ENCODE measurements at places on chromosomes 5 and 9.

- no peak for DNase-seq
These were observed 287.6 kb downstream of the RFX3 start for GRCh38 chr9:3238236-3238635.

GRCh38 chr9:35689542-35690293 lies at the start of gene TPM2:
Gene TPM2, minus strand, starts transcription at chr9:35689925. Its CDS starts 108 bp downstream, at chr9:35689817.
- DNase-seq = no peak

DNA sequence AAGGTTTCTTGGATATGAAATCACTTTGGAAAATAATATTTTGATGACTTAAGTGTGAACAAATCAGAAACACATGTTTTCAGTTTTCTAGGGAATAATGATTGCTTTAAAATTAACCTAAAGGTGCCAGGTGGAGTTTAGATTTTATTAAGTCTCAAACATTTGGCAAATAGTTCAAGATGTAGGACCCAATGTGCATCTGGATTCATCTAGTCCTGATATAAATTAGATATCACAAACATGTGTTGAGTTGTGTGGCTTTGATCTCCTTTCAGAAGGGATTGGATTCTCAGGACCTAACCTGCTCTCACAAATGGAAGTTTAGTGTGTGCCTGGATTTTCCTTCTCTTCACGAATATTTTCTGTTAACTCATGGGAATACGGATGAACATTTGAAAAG lies 291.4 kb upstream of the ISL1 start:
- no peak for DNase-seq

DNA sequence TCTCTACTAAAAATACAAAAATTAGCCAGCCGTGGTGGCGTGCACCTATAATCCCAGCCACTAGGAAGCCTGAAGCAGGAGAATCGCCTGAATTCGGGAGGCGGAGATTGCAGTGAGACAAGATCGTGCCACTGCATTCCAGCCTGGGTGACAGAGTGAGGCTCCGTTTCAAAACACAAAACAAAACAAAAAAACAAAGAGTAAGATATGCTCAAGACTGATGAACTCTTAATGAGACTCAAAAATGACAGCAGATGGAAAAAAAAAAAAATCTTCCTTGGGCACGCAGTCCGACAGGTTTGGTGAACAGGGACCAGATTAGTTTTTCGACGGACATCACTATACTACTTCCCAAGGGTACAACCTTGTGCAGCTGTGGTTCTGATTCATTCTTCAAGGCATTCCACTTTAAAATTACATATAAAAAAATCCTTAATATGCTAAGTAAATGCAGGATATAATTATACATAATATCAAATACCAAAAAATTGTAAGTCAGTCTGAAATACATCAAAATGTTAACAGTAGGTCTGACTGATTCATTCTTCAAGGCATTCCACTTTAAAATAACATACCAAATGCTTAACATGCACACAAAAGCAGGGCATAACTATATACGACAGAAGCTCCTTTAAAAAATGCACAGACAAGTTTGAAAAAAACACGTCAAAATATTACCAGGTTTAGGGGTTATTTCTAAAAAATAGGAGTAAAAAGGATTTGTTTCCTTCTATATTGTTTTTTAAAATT lies 12.3 kb downstream of the PSIP1 start:
- no peak for DNase-seq

- DNase-seq = no peak
These were observed 42.9 kb downstream of the FEM1C start for GRCh38 chr5:115501464-115502210.

DNA sequence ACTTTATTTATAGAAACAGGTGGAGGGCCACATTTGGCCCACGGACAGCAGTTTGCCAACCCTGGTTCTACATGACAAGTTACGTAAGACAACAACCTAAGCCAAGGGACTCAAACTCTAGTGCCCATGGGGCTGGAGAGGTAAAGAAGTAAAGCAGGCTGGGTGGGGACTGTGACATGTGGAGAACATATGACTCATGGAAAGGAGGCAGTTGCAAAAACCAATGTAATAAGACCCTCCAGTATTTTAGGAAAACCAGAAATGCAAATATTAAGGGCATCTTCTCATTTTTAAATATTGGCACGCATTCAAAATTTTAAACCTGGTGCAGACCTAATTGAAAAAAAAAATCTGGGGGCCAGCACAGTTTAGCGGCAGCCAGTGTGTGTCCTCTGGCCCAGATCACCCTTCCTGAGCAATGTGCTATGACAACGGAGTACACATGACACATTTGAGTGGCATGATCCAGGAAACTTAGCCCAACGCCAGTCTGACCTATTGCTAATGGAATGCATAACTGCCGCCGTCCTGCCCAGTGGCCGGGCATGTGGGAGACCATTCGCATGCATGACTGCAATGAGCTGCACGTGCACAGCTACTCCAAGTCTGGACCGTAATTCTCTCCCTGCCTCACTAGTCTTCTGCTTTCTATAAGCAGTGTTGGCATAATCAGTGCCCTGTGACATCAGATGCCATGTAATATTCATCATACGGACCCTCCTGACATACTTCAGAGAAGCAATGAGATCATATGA lies 97.2 kb downstream of the SH3TC2 start:
- no peak for DNase-seq

Measured in NCI-H1092 (cell line).